ENCODE measurements at places on chromosomes 6 and 20.

DNA sequence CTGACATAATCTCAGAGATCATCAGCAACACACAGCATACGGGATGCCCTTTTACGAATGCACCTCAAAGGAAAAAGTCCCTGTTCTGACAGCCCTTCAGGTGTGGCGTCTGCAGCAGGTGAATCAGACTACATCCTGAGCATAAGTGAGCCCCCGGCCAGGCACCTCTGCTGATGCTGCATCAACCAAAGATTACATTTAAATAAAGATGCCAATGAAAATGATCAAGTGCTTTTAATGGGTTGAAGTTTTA, 58.7 kb downstream of the INSM1 start:
- DNase-seq: no peak

GRCh38 chr20:4176187-4176586, 160.8 kb upstream of the RNF24 start:
- no peak for DNase-seq

- DNase-seq: no peak
These were observed 1.3 kb upstream of the RBBP8NL start for GRCh38 chr20:62428396-62429295.

DNA sequence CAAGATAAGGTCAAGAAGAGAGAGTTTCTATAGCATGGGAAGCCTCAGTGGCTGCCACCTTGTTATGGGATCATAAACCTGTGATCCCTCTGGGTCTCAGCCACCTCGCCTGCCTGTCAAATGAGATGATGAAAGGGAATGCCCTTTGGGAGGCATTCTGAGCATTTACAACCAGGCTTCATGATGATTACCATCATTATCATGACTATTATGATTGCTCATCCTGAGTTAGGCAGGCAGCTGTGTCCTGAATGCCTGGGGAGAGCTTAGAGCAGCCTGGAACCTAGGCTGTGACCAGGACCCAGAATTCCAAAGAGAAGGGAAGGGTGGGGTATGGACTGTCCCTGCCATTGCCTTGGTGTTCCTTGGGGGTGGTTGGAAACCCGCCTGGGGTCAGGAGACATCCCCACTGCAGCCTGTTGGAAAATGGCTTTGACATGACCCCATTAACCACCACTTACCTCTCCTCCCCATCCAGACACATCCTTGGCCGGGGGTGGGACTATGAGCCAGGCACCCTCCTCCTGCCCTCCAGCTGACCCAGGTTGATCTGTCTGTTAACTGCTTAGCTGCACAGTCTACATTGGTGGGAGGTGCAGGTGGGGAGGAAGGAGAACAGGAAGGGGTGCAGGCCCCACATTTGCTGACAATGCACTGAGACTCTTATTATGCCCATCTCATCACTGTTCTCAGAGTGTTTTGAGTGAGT, 51.9 kb downstream of the LRFN2 start:
- no peak for DNase-seq

DNA sequence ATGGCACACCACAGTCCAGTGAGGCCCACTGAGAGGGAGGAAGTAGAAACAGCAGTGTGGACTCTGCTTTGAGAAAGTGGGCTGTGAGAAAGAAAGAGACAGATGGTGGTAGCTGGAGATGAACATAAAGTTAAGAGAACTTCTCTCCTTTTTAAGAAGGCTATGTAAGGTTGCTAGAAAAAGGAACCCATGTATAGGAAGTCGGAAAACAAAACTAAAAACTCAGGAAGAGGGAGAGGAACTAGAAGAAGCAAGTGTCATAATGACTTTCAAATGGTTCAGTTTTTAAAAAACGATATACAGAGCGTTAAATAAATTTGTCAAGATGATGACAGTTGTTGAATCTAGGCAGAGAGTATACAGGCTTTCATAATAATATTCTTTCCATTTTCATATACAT, 25.4 kb upstream of the GMNN start:
- no peak for DNase-seq
